ENCODE measurements at places on chromosomes 5 and 9. TPM values are rescaled to one million over a fixed set of nuclear protein-coding genes. Genes with fewer than 3 reads are reported as not detected.

GRCh38 chr5:131587541-131587940, 47.5 kb downstream of the RAPGEF6 start:
- H3K4me1 ChIP-seq = peaks cover 5% of the 10 kb centered on the region
- DNase-seq = no peak
- no peak overlapping the region for H3K4me3 ChIP-seq
- H3K36me3 ChIP-seq = no peaks in the 10 kb centered on the region
- H3K27me3 ChIP-seq = no peaks in the 10 kb centered on the region

DNA sequence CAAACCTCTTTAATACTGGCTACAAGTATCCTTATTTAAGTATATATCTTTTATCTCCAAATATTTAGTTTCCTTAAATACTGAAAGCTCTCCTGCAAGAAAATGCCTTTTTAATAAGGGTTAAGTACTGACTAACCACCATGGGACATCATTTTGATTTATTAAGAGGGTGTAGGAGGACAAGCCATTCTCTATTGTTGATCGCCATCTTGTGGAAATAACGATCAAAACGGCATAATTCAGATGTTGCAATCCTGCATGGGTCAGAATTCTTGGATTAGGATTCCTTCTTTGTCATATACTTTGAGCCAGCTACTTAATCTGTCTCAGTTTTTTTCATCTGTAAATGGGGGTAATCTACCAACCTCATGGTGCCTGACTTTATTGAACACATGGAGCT, 28.7 kb upstream of the C5orf46 start:
- H3K4me3 ChIP-seq = no peak overlapping the region
- no peaks in the 10 kb centered on the region for H3K36me3 ChIP-seq
- no peaks in the 10 kb centered on the region for H3K27me3 ChIP-seq
- H3K4me1 ChIP-seq = no peaks in the 10 kb centered on the region

- H3K36me3 ChIP-seq = no peaks in the 10 kb centered on the region
- no peaks in the 10 kb centered on the region for H3K27me3 ChIP-seq
- no peak for DNase-seq
- H3K4me1 ChIP-seq = peaks cover 3% of the 10 kb centered on the region
- H3K27ac ChIP-seq = no peak overlapping the region
These were observed 115.2 kb downstream of the PRDM6 start for GRCh38 chr5:123204251-123204650.

GRCh38 chr5:149800633-149801032, 70.5 kb downstream of the PPARGC1B start:
- H3K27ac ChIP-seq = no peak overlapping the region
- H3K27me3 ChIP-seq = peaks cover 5% of the 10 kb centered on the region
- no peaks in the 10 kb centered on the region for H3K36me3 ChIP-seq
- no peak for DNase-seq
- peaks cover 35% of the 10 kb centered on the region for H3K4me1 ChIP-seq

GRCh38 chr5:33595303-33595702, 154.5 kb downstream of the TARS1 start:
- H3K27me3 ChIP-seq = peaks cover 3% of the 10 kb centered on the region
- DNase-seq = no peak
- H3K27ac ChIP-seq = no peak overlapping the region
- no peak overlapping the region for H3K4me3 ChIP-seq

GRCh38 chr5:100322483-100322882, 212.7 kb upstream of the FAM174A start:
- H3K4me1 ChIP-seq = no peaks in the 10 kb centered on the region
- no peak for DNase-seq
- peaks cover 4% of the 10 kb centered on the region for H3K27me3 ChIP-seq
- no peak overlapping the region for H3K27ac ChIP-seq
- H3K4me3 ChIP-seq = no peak overlapping the region

Gene SLC45A2
- 0.15 TPM for total RNA-seq

DNA sequence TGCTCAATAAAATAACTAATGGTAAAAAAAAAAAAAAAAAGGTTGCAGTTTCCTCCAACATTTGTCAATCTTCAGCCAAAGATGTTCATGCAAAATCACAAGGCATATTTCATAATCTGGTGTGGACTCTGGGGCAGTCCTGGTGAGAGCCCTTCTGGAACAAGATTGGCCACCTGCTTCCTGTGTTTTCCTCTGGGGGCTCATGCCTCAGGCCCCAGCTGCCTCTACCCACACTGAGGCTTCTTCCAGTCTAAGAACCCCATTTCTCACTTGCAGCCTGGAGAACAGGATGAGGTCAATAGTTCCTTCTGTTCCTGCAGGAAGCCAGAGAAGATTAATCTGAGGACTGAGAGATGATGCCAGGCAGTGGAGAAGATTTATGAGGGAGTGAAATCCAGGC, 492.6 kb upstream of the BRINP1 start:
- DNase-seq = no peak
- no peaks in the 10 kb centered on the region for H3K27me3 ChIP-seq
- no peak overlapping the region for H3K27ac ChIP-seq
- no peaks in the 10 kb centered on the region for H3K4me1 ChIP-seq
- H3K4me3 ChIP-seq = no peak overlapping the region

Gene SURF4
- total RNA-seq = 169 TPM

DNA sequence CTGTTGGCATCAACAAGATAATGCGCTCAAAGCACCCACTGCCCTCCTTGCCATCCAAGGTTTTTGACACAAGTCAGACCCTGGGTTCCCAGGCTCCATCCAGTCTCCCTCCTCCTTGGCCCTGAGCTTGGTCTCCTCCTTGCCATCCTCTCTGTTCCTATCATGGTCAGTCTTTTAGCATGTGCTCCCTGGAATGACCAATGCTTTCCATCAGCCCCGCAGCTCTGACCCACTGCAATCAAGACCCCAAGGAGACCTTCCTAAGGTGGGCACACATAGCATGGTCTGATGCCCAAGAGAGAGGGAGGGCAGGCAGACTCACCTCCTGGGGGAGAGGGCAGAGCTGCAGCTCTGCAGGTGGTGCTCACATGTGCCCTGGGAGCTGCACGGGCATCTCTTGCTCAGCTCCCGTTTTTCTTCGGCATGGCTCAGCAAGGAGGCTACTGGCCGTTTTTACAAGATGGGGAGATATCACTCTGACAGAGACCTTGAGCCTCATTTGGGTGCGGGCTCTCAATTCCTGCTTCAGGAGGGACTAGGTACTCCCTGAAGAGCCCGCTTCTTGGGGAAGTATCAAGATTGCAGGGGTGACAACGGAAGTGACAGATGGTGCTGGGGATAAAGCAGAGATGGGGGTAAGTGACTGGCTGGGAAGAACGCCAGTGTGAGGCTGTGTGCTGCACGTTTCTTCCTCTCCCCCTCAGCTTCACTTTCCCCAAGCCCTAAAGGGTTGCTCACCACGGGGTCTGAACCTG, 3.3 kb downstream of the SEPTIN8 start:
- peaks cover 16% of the 10 kb centered on the region for H3K4me1 ChIP-seq
- H3K36me3 ChIP-seq = peaks cover 9% of the 10 kb centered on the region
- no peak overlapping the region for H3K27ac ChIP-seq
- peaks cover 11% of the 10 kb centered on the region for H3K27me3 ChIP-seq
- H3K4me3 ChIP-seq = no peak overlapping the region

DNA sequence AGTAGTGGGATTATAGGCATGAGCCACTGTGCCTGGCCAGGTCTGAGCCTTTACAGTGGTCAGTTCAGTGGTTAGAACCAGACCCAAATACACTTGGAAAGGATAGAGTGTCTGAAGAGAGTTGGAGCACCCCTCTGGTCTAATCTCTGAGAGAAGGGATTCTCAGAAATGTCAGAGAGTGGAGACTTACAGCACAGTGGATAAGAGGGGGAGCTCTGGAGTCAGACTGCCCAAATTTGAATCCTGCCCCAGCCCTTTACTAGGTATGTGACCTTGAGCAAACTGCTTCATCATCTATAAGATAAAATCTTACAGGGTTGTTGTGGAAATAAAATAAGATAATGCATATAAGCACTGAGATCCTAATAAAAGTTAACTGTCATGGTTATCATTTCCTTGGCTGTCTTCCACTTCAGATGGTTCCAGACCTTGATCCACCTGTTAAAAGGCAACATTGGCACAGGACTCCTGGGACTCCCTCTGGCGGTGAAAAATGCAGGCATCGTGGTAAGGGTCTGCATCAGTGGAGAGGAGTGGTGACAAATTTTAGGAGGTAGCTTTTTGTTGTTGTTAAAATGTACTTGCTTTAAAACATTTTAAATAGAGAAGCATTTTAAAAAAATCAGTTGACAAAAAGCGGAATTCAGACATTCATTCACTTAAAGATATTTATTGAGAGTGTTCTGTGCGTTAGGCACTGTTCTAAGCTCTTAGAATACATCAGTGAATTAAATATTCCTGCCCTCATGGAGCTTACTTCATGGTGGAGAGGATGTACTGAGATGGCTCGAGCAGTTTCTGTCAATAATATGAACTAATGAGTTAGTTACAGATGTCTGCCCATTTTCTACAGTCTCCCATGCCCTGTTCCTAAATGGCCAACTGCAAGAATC, 16.0 kb downstream of the SLC36A1 start:
- no peak overlapping the region for H3K4me3 ChIP-seq
- H3K4me1 ChIP-seq = peaks cover 12% of the 10 kb centered on the region
- no peaks in the 10 kb centered on the region for H3K36me3 ChIP-seq
- H3K27ac ChIP-seq = no peak overlapping the region

Gene IER5L
- 5.2 TPM for total RNA-seq
